ENCODE measurements at places on chromosomes 12 and 14.

- no peak for DNase-seq
These were observed 121.4 kb upstream of the PCED1B start for GRCh38 chr12:46958053-46958452.

DNA sequence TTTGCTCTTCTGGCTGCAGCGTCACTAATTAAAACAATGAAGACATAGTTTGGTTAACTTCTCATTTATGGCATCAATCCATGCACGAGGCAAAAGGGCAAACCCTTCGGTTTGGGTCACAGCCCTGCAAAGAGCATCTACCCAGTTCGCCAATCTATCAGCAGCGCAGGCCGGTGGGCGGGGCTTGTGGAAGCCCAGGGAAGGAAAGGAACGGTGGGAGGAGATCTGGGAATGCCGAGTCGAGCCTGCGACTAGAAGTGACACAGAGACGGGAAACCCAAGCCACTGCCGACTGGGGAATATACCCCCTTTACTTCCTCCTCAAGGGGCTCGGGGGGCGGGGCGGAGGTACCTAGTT, 466 bp downstream of the KICS2 start:
- DNase-seq: no peak

GRCh38 chr12:106110626-106111300, 28.0 kb downstream of the NUAK1 start:
- no peak for DNase-seq

DNA sequence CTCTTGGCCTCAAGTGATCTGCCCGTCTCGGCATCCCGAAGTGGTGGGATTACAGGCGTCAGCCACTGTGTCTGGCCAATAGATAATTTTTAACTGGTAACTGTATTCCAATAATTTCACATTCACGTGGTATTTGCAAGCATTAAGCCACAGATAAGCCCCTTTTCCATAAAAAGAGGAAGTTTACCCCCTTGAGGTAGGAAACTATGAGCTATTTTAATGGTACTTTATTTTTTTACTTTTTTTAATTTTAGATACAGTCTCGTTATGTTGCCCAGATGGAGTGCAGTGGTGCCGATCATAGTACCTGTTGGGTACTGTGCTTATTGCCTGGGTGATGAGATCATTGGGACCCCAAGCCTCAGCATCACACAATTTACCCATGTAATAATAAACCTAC, 42.9 kb upstream of the AP4S1 start:
- no peak for DNase-seq

DNA sequence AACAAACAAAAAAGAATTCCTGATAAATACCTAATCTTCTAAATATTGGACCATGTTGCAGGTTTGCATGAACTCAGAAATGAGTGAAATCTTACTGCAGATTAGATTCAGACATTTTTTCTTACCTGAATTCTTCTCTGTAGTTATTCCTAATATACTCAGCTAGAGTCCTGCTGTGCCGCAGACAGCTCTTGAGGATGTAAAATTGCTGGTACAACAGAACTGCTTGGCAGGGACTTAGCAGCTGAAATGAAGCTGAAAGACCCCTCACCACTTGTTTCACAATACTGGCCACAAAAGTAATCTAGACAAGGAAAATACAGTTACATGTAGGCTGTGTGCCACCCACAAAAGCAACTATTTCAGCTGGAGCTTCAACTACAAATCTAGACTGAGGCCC, 48.3 kb upstream of the KICS2 start:
- no peak for DNase-seq

GRCh38 chr12:57160040-57160439, 12.6 kb upstream of the LRP1-AS start:
- DNase-seq: no peak

DNA sequence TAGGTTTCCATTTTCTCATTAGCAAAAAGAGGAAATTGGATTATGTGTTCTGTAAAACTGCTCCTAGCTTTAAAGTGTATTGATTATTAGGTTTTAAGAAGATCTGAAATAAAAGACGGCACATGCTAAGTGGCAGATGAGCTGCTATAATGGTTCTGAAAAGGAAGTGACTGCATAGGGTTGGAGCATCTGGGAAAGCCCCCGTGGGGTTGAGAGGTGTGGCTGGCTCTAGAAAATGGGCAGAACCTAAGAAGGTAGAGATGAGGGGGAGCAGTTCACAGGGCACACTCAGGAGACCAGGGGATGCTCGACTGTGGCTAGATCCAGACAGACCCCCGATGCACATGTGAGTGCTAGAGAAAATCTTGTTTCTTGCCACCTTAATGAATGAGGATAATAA, 1.9 kb downstream of the IFNG-AS1 start:
- DNase-seq: no peak

GRCh38 chr12:54021432-54022013, 6.7 kb upstream of the HOXC6 start:
- no peak for DNase-seq

- DNase-seq: no peak
These were observed 10.8 kb downstream of the JDP2 start for GRCh38 chr14:75438486-75439080.

- no peak for DNase-seq
These were observed 10.6 kb upstream of the VWF start for GRCh38 chr12:6135071-6135470.

GRCh38 chr12:94100211-94100627, 48.2 kb upstream of the PLXNC1 start:
- DNase-seq: no peak

DNA sequence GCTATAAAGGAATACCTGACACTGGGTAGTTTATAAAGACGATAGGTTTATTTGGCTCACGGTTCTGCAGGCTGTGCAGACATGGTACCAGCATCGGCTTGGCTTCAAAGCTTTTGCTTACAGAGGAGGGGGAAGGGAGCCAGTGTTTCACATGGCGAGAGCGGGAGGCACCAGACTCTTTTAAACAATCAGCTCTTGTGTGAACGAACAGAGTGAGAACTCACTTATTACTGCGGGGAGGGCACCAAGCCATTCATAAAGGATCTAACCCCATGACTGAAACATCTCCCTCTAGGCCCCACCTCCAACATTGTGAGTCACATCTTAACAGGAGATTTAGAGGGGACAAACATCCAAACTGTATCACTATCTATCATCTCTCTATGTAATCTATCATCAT, 227.4 kb downstream of the TMEM132D start:
- no peak for DNase-seq

GRCh38 chr12:16833376-16834015, 227.5 kb upstream of the LMO3 start:
- DNase-seq: no peak

DNA sequence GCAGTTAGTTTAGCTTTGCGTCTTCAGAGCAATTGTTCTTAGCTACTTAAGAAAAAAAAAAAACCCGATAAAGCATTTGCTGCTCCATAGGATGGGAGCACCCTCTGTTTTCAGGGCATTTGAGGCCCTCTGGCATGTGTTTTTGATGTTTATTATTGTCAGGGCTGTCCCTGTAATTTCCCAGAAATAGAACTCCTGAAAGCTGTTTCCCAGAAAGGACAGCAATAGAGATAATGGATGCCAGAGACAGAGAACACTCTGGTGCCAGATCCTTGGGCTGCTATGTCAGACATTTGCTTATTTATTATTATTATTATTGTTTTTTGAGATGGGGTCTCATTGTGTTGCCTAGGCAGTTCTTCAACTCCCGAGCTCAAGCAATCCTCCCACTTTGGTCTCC, 201.3 kb downstream of the ALG10 start:
- DNase-seq: no peak

GRCh38 chr14:97107080-97107479, 309.9 kb downstream of the VRK1 start:
- DNase-seq: no peak

DNA sequence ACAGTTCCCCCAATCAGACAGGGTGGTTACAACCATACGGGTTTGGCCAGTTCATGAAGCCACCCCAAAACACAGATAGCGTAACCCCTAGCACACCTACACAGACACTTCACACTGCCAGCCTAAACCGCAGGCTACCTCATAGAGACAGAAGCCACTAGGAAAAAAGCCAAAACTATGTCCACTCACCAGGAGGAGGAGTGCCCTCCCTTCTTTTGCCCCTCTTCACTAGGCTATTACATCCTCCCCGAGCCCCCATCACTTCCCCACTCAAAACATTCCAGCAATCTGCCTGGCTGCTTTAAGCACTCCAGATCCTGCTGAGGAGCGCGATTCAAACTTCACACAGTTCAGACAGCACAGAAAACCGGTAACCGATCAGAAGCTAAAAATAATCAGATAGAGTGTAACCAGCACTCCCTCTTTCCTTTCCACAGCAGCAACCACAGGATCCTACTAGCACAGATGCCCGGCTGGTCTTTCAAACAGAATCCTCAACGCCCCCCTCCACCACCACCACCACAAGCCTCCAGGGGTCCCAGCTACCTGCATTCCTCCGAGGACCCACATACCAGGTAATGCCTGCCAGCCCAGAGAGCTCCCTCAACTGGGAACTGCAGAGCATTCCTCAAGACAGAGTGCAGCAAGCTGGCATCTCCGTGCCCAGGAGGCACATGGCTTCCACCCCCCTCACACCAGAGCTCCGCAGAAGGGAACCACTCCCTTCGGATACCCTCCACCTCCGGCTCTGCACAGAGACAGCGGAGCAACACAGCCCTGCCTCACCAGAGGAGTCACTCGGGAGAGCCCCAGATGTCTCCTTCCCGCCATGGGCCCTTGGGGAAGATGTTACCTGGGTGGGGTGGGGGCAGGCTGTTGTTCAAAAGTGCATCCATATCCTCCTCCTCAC, 1.5 kb downstream of the CHD4 start:
- no peak for DNase-seq

DNA sequence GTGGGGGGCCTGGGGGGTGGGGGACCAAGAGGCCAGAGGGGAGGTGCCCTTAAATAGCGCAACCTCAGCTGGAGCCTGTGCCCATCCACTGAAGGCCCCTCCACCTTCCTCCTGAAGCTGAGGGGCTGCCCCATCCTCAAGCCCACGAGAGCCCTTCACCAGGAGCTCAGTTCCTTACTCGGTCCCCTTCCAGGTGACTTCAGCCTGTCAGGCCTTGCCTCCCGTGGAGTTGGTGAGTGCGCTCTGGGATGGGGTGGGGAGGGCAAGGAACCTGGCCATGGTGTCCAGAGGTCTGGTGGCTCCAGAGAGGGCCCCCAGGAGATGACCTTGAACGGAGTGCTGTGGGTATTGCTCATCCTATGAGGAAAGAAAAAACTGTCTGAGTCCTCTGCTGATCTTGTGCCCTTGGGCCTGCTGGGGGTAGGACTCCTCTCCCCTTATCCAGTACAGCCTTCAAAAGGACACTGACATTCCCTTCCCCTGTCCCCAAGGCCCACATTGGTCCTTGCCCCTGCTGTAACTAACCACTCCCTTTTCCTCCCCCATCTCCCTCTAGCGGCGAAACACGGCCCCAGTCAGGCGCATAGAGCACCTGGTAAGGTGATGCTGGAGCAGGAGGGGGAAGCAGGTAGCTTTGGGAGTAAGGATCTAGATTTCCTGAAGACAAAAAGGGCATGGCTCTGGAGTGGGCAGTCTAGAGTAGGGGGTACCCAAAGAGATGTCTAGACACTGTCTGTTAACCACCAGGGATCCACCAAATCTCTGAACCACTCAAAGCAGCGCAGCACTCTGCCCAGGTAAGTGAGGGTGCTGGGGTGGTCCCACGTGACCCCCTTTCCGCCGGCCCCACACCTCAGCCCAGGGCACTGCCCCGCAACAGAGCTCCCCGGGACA, 3.6 kb downstream of the TNS2 start:
- DNase-seq: peak; percentile 23

- DNase-seq: no peak
These were observed 175.9 kb upstream of the C14orf180 start for GRCh38 chr14:104403421-104404220.

- DNase-seq: no peak
These were observed 7.4 kb upstream of the TMEM132C start for GRCh38 chr12:128259556-128260070.

DNA sequence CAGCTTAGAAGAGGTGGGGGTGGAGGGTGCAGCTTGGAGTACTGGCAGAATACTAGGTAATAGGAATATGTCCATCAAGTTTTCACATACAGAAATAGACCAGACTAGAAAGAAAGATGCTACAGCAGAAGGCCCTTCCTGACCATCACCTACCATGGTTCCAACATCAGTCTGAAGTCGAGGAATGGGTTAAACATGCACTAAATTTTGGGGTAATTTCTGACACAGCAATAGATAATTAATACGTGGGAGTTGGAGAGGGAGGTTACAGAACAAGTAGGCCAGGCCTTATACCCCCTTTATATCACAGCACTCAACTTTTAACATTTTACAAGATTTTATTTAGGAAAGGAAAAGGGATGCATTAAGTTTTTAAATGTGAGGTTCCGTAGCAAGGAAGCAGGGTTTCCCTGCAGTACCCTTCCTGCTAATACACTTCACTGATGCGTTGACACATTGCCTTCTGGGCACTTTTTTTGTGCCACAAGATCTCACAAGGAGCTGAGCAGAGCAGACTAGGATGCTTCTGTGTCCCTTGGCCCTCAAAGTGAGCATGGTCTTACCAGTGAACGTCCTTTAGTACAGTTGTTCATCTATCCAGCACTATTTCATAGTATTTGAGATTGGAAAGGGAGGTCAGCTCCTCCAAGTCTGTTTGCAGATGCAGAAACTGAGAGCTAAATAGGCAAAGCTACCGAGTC, 50.8 kb downstream of the EID3 start:
- no peak for DNase-seq

DNA sequence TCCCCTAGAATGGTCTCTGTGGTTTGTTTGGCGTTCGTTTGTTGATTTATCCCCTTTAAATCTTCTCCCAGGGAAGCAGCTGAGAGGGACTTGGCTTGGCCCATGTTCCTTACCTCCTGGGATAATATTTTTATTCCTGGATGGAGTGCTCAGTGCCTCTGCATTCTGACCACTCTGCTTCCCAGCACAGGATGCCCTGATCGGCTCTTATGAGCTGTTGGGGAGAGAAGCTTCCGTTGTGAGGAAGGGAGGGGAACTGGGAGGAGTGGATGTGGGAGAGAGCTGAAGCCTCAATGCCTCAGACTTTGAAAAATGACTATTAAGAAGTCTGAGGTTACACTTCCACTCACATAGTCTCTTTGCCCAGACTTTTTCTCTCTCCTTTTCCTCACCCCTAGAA, 114.8 kb downstream of the SMOC1 start:
- no peak for DNase-seq

DNA sequence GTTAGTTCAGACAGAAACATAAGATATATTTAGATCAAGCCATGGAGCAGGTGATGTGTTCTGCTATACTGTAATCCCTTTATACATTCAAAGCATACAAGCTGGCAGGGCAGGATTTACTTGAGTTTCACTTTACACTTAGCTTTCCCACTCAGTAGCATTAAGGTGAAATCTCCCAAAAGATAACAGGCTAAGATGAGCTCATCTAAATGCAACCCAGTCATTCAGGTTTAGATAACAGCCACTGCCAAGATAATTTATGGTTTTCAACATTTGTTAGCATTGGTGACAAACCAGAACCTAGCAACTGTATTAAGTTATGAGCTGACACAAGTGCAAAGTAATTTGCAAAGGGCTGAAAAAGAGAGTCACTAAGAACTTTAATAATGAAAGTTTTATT, 925.1 kb upstream of the ATXN7L3B start:
- no peak for DNase-seq

- no peak for DNase-seq
These were observed 29.7 kb upstream of the PSMA6 start for GRCh38 chr14:35262436-35262835.
